Astrocyte (in vitro differentiated cells and primary cell): ENCODE measurements at places on chromosomes 16 and 17.

- no peak for DNase-seq
These were observed 9.4 kb upstream of the DNASE1 start for GRCh38 chr16:3645108-3645503.

- DNase-seq = no peak
These were observed 12.2 kb upstream of the ADGRG1 start for GRCh38 chr16:57616241-57616640.

- DNase-seq = peak; percentile 54
These were observed 49.0 kb downstream of the NT5M start for GRCh38 chr17:17351901-17352781.

DNA sequence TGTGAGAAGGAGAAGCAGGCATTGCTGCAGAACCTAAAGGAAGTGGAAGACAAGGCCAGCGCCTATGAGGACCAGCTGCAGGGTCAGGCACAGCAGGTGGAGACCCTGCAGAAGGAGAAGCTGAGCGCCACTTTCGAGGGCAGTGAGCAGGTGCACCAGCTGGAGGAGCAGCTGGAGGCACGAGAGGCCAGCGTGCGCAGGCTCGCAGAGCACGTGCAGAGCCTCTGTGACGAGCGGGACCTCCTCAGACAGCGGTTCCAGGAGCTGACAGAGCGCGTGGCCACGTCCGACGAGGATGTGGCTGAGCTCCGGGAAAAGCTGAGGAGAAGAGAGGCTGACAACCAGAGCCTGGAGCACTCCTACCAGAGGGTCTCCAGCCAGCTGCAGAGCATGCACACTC is 41.5 kb downstream of the PLD6 start:
- DNase-seq = no peak

DNA sequence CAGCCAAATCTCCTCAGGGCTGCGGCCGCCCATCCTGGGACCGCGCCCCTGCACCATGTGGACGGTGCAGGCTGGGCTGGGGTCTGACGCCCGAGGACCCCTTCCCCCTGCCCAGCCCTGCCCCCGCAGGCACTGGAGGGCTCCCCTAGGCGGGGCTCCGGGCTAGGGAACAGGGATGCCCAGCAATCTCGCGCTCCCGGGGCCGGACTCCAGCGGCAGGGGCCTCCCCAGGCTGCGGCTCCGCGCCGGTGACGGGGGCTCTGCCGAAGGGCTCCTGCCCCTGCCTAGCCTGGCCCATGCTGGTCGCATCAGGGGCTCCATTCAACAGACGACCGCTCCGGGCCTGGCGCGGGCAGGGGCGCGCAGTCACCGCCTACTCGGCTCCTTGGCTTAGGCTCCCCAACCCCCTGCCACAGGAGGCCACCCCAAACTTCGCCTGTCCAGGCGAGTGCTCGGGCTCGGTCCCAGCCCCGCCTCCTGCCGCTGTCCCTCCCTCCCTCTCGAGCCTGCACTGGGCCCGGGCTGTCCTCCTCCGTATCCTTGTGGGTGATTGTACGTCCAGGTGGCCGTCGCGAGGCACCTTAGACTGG is 27.4 kb upstream of the ADORA2B start:
- no peak for DNase-seq

- no peak for DNase-seq
These were observed 32.0 kb downstream of the SBK1 start for GRCh38 chr16:28324235-28324886.

- DNase-seq = no peak
These were observed 2.3 kb downstream of the CDYL2 start for GRCh38 chr16:80802138-80802537.

GRCh38 chr16:83768986-83769385 is 38.8 kb upstream of the HSBP1 start:
- DNase-seq = no peak

- no peak for DNase-seq
These were observed 36.9 kb downstream of the SOCS3 start for GRCh38 chr17:78322858-78323455.

GRCh38 chr17:60107526-60108257 is 29.0 kb upstream of the HEATR6 start:
- DNase-seq = no peak

GRCh38 chr17:61026818-61027217 is 349.2 kb downstream of the BCAS3 start:
- DNase-seq = no peak

DNA sequence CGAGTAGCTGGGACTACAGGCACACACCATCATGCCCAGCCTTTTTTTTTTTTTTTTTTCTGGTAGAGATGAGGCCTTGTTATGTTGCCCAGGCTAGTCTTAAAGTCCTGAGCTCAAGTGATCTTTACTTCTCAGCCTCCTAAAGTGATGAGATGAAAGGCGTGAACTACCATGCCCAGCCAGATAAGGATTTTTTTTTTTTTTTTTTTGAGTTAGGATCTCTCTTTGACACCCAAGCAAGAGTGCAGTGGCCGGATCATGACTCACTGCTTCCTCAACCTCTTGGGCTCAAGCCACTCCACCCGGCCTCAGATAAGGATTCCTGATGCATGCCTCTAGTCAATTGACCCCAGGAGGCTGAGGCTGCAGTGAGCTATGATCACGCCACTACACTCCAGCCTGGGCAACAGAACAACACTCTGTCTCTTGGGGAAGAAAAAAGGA is 11.2 kb upstream of the PLEKHG4 start:
- DNase-seq = peak; percentile 95

- DNase-seq = no peak
These were observed 28.3 kb upstream of the SLC38A10 start for GRCh38 chr17:81323411-81323868.
